ENCODE measurements at places on chromosomes 16 and 17.

GRCh38 chr17:79435296-79435695, 175.6 kb downstream of the RBFOX3 start:
- DNase-seq = no peak

GRCh38 chr16:65936096-65936495, 430.4 kb upstream of the CDH5 start:
- DNase-seq = no peak

GRCh38 chr16:3289998-3290673, 6.8 kb downstream of the ZNF263 start:
- no peak for DNase-seq

GRCh38 chr16:50941681-50942080, 199.8 kb downstream of the CYLD start:
- no peak for DNase-seq

- no peak for DNase-seq
Measured at GRCh38 chr17:50656509-50656908, 21.8 kb downstream of the ABCC3 start.

GRCh38 chr17:67324330-67324729, 42.0 kb downstream of the PSMD12 start:
- no peak for DNase-seq

GRCh38 chr17:19579867-19580565, 46.4 kb downstream of the SLC47A1 start:
- DNase-seq = peak; percentile 1

- DNase-seq = no peak
Measured at GRCh38 chr16:58733248-58733670, 857 bp downstream of the GOT2 start.

GRCh38 chr17:46890638-46891037, 32.3 kb upstream of the GOSR2 start:
- no peak for DNase-seq

GRCh38 chr17:29731589-29731929, 108.8 kb upstream of the CORO6 start:
- DNase-seq = no peak

- no peak for DNase-seq
Measured at GRCh38 chr16:9256196-9256595, 164.8 kb downstream of the HAPSTR1 start.

DNA sequence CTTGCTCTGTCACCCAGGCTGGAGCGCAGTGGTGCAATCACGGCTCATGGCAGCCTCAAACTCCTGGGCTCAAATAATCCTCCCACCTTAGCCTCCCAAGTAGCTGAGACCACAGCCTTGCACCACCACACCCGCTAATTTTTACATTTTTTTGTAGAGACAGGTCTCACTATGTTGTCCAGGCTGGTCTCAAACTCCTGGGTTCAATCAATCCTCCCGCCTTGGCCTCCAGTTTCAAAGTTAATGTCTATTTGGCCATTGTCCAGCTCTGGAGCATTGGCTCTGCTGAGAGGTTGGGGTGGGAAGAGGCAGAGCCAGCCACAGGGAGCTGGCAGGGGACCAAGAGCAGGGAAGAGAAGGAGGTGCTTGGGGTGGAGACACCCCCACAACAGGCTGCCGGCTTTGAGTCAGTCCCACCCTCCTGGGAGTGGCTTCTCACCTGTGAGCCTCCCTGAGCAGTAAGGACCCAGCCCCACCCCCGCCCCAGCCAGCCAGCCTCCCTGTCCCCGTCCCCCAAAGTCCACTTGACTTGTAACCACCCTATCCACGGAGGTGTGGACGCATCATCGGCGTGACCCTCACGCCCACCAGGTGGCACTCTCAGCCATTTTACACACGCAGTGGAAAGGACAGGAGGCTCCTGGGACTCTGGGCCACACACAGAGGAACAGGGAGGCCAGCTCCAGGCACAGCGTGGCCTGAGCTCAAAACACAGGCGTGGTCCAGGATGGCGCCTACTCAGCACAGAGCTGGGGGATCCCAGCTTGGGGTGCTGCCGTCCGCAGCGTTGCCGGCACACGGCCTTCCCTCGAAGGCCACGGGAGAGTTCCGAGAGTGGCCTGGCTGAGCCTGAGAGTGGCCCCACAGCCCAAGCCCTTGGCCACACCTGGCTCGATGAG, 22.8 kb upstream of the PVALEF start:
- peak; percentile 75 for DNase-seq

DNA sequence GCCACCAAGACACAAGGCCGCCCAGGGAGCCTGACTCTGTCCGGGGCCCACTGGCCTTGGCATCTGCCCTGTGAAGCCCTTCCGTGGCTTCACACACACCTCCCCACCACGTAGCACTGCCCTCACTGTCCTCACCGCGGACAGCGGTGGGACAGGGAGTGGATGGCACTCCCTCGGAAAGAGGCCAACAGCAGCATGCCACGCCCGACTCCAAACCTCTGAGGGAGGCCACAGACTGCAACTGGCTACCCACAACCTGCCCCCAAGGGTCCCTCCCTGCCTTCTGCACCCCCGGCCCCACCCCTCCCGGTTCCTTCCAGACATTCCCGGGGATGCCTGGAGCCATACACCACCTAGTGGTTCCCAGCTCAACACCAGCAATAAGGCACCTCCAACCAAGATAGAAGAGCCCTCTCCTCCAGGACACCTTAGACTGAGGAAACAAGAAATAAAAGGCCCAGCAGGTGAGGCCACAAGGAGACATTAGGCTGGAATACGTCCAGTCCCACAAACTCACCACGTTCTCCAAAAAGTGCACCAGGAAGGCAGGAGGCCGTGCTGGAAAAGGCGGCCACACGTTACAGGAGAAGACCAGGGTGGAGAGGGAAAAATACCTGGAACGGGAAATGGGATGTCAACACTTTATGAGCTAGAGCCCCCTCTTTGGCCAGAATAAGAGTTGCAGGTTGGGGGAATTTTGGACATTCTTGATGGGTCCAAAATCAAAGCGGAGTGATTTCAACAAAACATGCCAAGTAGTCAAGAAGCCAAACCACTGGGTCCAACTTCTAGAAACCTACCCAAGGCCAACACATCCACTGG, 310.0 kb downstream of the SOX9 start:
- no peak for DNase-seq

GRCh38 chr16:8075271-8075670, 515.0 kb downstream of the TMEM114 start:
- no peak for DNase-seq

- no peak for DNase-seq
Measured at GRCh38 chr16:87550495-87550961, 51.8 kb upstream of the JPH3 start.

DNA sequence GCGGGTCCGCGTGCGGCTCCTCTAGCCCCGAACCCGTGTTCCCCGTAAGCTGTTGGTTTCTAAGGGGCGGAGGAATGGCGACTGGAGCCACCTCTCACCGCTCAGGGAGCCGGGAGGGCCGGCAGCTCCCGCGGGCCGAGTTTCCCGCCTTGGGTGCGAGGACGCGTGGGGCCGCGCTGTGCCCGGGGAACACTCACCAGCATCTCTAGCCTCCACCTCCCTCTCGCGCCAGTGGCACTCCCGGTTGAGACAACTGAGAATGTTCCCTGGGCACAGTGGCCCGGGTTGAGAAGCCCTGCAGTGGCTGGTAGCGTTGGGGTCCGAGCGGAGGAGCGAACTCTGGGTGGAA, 560 bp downstream of the TELO2 start:
- DNase-seq = no peak

- DNase-seq = peak; percentile 44
Measured at GRCh38 chr16:77599793-77600415, 122.4 kb upstream of the NUDT7 start.

GRCh38 chr16:51134269-51134812, 16.7 kb downstream of the SALL1 start:
- DNase-seq = no peak

DNA sequence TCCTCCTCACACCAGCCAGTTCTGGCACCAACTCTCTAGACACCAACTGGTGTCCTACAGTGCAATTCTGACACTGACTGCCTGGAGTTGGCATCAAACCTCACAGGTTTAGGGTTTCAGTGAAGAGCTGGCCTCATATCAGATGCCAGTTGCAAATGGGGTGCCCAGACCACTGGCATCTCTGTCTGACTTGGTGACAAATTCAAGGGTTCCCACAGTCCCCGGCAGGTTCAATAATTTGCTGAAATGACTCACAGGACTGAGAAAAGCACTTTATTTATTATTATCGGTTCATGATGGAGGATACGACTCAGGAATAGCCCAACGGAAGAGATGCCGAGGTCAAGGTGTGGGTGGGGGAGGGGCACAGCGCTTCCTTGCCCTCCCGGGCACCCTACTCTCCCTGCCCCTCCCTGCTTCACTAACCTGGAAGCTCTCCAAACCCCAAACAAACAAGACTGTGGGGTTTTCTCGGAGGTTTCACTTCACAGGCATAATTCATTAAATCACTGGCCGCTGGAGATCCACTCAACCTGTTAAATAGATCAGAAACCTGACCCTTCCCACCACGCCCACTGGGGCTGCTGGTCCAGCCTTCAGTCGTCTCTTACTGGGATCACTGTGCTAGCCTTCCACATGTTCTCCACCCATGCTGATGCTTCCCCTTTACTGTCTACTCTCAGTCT, 1.7 kb upstream of the NLRP1 start:
- peak; percentile 29 for DNase-seq

- no peak for DNase-seq
Measured at GRCh38 chr17:9979463-9979995, 74.5 kb upstream of the RCVRN start.

DNA sequence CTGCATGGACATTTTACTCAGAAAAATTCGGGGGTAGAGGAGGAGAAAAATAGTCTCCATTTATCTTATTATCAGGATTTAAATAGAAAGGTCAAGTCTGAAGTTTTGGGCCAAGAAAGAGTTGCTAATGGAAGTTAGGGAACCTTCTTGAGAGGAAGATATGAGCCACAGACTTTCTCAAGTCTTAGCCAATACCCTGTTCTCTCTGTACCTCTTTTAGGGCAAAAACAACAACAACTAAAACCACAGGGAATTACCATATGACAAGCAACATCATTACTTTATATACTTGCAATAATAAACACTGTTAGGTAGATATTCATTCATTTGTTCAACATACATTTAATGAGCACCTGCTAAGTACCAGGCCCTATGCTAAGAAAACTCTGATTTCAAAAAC, 282.2 kb upstream of the CDH5 start:
- DNase-seq = no peak

DNA sequence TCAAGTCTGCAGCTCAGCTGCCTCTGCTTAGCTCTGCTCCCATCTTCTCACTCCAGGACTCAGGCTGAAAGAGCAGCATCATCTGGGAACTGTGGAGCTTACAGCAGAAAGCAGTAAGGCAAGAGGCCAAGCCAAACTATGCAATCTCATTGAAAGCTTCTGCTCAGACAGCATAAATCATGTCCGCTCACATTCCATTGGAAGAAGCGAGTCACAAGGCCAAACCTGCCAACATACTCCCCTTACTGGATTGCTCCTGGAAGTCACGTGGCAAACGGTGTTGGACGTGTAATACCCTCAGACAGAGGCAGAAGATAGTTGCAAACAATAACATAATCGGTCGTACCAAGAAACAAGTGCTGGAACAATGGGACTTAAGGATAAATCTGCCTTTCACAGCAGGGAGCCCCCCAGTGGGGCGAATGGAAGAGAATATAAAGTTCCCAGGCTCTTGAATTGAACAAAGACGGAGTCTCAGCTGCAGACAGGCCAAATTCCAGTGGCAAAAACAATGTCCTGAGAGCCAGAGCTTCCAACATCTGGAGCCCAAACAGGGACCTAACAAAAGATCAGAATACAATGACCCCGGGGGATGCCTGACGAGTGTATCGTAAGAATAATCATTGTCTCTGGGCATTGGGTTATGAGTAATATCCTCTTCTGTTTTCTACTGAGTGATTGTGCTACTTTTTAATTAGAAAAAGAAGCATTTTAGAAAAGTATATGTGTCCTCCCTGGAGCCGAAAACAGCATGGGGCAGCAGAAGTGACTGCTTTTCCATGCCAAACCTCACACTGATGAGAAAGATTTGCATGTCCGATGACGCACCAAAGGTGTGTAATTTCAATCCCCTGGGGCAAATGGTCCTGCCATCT, 68.4 kb downstream of the CMC2 start:
- DNase-seq = peak; percentile 99

- no peak for DNase-seq
Measured at GRCh38 chr17:19857640-19858039, 10.1 kb downstream of the ULK2 start.

- DNase-seq = no peak
Measured at GRCh38 chr17:16925461-16926060, 46.4 kb downstream of the TNFRSF13B start.

GRCh38 chr16:54442864-54443263, 156.3 kb upstream of the IRX3 start:
- DNase-seq = no peak

GRCh38 chr17:73343168-73343634, 31.4 kb upstream of the CDC42EP4 start:
- peak; percentile 96 for DNase-seq

DNA sequence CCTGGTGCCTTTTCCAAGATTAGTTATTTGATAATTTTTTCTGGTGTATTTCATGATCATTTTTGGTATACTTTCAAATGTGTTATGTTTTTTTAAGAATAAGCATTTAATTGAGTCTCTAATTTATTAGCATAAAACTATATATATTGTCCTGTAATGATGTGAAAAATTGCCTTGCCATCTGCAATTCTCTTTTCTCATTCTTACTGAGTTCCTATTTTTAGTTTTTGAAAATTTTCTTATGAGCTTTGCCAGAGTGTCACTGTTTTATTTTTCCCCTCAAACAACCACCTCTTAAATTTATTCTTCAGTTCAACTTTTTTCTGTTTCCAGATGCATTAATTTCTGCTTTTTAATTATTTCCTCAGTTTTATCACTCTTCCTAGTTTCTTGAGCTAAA, 59.3 kb downstream of the PRKCB start:
- DNase-seq = no peak

GRCh38 chr16:89472711-89473075, 17.7 kb downstream of the ANKRD11 start:
- DNase-seq = no peak

GRCh38 chr17:73237714-73238113, 24.0 kb downstream of the CPSF4L start:
- DNase-seq = no peak

GRCh38 chr17:45752246-45752645, 31.9 kb upstream of the CRHR1 start:
- no peak for DNase-seq

GRCh38 chr16:75957870-75958269, 231.6 kb upstream of the CPHXL start:
- DNase-seq = no peak

- DNase-seq = no peak
Measured at GRCh38 chr17:40176754-40177110, 538 bp upstream of the RAPGEFL1 start.

DNA sequence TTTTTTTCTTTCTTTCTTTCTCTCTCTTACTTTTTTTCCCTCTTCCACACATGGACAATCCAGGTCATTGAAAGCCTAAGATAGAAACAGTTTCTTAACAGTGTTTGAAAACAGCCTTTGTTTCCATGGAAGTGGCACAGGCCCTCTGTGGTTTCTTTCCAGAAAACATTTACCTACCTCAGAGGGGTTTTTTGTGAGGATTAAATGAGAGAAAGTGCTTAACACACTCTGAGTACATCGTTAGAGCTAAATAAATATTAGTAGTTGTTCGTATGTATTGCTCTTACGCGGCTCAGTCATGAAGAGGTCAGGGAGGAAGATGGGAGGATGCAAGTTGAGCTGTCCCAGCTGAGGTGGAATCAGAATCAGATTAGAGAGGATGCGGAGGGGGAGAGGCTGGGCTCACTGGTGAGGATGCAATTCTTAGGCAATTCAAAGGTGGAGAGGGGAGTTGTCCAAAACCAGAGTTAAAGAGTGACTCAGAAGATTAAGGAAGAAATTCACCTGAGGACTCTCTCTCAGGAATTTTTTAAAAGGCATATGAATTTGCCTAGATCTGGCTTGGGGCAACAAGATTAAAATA, 345.4 kb downstream of the PMP22 start:
- DNase-seq = no peak

- DNase-seq = no peak
Measured at GRCh38 chr17:64984181-64984580, 64.9 kb upstream of the LRRC37A3 start.

Data from fibroblast of skin of scalp (primary cell).